Activated CD8-positive, alpha-beta memory T cell treated with anti-CD3 and anti-CD28 coated beads for 4 hours (primary cell): ENCODE measurements at places on chromosomes 1 and 21.

DNA sequence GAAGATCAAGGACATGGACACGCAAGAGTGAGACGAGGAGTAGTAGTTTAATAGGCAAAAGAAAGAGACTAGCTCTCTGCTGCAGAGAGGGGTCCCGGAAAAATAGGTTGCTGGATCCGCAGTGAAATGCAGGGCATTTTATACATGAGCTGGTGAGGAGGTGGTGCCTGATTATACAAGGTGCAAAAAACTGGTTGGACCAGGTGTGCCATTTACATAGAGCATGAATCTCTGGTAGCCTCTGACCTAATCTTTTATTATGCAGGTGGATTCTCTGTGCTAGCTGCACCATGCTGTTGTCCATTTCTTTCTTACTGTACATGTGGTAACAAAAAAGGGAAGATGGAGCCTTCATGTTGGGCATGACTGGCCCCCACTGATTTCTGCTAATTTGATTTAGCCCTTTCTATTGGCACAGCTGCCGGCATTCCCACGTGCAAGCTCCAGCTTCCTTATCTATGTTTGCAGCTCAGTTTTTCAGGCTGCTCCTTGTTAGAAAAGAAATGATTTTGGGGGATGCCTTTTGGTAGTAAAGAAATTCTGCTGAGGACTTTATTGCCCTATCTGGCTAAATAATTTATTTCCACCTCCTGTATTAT is 548.1 kb downstream of the BRINP3 start:
- DNase-seq, result no peak

DNA sequence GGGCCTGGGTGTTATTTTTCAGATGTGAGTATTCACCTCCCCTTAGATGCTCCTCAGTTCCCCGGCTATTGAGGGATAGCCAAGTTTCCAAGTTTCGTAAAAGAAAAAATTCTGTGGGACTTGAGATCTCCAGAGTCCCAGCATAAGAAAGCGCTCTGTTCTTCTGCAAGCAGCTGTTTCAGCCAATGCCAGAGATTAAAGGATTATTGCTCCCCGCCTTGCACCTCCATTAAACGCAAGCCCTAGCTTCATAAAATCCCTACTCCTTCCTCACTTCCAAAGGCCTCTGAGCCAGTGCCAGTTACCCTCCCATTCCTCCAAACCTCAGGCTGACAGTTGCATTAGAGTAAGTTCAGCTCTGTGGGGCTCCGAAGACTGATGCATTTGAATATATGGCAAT is 56.4 kb downstream of the CHIA start:
- DNase-seq, result no peak

DNA sequence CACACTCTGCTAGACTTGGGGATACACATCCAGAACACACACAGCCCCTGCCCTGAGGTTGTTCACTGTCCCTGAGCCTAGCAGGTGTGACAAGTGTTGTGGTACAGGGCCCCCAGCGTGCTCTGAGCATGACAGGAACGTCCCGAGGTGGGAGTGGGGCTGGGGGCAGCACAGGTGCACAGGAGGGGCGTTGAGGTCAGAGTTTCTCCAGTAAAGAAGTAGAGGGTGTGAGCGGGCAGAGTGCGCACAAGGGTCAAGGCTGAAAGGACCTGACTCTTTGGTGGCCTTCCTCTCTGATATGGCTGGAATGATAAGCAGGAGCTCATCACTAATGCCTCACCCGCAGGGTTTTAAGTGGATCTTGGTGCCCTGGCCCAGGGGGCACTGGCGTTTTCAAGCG is 1.3 kb upstream of the FALEC start:
- DNase-seq, result no peak

DNA sequence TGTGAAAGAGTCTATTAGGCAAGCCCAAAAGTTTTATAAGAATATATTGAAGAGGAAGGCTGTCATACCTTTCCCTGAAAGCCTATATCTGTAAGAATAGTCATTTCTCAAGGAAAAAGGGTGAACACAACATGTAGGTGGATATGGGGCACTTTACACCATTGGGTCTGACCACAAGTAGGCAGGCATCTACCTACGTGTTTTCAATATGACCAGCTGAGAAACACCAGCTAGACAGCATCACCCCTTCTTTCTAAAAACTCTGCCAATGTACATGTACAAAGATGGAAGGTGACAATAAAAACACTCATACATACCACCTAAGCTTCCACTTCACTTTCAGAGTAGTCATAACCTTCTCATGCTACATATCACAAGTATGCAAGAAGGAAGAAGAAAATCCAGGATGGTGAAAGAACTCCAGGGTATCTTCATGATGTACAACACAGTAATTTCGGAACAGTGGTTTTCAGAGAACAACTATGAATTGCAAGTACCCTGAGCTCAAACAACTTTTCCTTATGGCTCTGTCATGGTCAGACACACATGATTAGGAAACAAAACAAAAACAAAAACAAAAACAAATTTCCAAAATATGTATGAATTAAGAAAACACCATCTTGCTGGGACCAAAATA is 98.5 kb upstream of the ADGRL2 start:
- DNase-seq, result no peak

GRCh38 chr1:232263452-232263851 is 366.5 kb downstream of the SIPA1L2 start:
- DNase-seq, result no peak

DNA sequence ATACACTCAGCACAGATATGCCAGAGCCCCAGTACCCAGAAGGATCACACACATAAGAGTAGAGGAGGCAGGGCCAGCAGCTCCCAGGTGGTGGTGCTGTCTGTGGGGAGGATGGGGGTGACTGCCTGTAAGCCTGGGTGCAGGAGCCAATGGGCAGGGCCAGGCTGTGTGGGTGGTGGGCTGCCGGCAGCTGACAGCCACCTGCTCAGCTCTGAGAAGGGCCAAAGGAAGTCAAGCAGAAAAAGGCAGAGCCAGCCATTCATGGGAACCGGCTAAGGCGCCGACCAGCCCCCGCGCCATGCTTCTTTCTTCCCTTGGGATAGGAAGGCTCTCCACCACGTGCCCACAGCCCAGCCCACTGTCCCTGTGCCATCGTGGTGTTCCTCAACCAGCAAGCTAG is 14.1 kb downstream of the PIK3C2B start:
- no peak for DNase-seq

DNA sequence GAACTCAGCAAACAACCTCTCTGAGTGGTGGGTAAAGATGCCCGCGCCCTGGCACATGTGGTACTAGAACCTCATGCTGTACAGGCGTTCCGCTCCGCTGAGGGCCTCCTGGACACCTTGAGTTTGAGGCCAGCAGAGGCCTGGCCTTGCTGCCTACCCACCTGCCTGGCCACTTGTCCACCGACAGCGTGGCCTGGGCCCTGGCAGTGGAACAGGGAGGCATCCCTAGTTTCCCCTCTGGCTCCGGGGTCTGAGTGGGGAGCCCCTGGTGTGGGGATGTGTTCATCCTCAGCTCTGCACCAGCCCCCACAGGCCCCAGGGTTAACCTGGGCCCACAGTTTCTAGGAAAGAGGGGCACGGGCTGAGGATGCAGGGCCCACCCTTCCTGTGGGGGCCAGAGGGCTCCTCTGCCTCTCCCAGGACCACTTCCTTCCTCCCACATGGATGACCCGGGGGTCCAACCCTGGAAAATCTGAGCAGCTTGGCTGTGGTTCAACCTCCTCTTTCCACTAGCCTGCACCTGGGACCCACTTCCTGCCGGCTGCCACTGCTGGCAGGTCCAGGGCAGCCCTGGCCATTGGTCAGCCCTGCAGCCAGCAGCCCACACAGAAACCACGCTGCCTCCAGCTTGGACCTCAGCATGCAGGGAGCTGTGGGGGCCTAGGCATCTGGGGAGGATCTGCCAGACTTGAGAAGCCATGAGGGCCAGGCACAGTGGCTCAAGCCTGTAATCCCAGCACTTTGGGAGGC is 53.3 kb upstream of the COL18A1 start:
- DNase-seq, result no peak

- DNase-seq, result no peak
These were observed 13.0 kb upstream of the FAM110D start for GRCh38 chr1:26145960-26146294.

DNA sequence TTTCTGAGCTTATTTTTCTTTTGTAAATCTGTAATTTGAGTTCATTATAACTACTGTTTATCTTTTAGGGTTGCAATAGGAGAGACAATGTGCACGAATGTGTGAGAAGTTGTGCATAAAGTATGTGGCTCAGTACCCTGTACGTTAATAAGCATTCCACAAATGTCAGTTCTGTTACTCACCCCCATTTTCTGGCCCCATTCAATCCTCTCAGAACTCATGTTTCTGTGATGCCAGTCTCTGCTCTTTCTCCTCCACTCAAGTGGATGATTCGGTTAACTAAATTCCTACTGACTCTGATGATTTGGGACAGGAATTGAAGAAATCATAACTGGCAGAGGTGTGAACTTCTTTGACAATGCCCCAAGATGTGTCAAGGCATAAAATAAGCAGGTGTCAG is 10.2 kb upstream of the DMRTB1 start:
- no peak for DNase-seq

DNA sequence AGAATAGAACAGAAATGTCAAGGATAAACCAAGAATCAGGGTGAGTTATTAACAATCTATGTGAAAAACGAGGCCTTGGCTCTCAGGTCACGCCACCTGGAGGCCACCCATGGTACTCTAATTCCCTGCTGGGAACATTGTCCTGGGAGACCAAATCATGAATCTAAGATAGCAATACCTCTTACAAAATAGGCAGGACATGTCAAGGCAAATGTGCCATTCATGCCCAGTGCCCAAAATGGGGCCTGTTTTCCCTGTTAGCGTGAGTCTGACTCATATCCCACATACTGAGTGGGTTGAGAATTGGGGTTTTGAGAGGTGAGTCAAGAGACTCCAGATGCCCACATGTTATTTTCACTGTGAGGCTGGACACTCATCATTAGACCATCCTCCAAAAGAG is 380.8 kb downstream of the HHIPL2 start:
- DNase-seq, result no peak

GRCh38 chr1:181120924-181121323 is 32.4 kb downstream of the IER5 start:
- DNase-seq, result no peak

DNA sequence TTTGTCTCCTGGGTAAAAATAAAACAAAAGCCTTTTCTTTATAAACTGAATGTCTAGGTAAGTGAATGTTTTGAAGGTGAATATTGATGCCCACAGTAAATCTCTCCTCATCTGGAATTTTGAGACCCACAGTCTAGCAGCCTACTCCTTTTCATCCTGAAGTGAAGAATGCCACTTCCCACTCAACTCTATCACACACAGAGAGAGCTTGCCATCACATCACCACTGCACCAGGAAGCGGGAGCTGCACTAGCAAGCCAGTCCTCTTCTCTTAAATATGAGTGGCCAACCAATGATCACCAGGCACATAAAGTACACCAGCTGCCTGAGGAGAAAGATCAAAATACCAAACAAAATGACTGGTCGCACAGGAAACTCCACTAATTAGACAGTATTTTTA is 140.8 kb downstream of the MRPL39 start:
- DNase-seq, result no peak

DNA sequence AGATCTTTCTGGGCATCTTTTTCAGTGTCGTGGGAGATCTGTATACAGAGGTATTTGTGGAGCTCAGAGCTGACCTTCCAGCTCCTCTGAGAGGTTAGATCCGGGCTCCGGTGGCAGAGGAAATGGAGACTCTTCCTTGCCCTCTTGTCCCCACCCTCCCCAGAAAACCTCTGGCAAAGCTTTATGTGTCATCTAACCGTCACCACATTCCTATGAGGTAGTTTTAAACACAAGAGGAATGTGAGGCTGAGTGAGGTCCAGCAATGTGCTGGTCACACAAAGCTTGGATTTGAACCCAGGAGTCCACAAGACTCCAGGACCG is 1.2 kb downstream of the CD160 start:
- no peak for DNase-seq

DNA sequence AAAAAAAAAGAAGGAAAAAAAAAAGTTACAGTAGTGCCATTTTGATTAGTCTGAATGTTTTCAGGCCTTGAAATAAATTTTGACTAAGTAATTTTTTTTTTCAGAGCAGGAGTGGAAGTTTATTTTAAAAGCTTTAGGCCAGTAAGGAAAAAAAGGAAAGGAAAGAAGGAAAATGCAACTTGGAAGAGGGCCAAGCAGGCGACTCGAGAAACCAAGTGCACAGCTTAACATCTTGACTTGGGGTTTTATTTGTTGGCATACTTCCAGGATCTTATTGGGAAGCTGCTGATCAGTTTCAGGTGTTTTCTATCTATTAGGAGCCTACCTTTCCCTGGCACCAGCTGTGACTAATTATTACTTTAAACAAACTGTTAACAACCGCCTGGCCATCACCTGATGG is 41.7 kb downstream of the ATF3 start:
- no peak for DNase-seq

DNA sequence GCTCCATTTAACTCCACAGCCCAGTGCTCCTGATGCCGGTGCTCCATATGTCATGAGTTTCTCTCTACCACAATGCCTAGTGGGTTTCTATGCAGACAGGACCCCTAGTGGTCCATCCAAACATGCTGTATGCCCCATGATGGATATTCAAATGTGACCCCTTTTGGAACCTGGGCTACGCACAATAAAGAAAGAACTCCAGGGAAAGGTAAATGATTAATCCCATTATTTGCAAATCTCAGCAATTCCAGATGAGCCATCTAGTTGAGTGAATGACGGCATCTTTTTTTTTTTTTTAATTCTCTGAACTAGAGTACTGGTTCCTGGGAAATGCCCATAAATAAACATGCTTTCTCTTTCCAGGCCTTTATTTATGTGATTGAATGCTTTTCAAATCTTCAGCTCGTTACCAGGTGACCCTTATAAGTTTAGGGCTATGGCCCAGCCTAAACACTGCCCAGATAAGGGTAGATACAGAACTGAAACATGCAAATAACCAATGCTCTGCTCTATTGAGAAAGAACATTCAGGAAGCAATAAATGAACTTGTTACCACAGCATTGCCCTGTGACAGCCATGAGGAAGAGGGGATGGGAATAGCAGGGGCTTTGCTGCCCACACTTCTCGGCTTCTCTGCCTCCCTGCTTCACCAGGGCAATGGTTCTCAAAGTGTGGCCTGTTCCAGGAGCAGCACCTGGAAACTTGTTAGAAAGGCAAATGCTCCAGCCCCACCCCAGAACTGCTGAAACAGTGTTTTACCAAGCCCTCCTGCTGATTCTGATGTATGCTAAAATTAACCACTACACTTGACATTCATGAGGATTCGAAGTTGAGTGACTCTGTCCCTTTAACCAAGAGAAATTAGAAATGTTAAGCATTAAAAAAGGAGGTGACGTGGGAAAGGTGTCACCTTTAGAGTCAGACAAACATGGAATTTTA is 151.7 kb downstream of the SEC16B start:
- no peak for DNase-seq

DNA sequence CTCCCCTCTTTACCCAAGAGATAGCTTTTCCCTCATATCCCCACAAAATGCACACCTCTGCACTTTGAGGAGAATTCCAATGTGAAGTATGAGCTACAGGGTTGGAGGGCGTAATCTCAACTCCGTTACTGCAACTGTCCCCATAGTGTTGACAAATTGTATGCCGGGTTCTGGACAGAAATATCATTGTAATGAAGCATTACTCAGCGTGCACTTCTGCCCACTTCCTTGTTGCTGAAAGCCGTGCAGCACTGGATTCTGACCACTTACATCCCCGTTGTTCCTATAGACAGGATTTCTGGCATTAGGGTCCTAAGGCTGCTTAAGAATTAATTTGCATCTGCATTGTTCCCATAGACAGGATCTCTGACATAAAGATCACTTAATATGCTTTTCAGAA is 205.6 kb downstream of the RHOU start:
- DNase-seq, result no peak

- DNase-seq, result no peak
These were observed 76.8 kb downstream of the KIF1B start for GRCh38 chr1:10287023-10287645.
